ENCODE measurements at places on chromosomes 13 and 19.
A peak's percentile ranks its signal among the peaks of the same experiment; 100 is the strongest.

- no peak for DNase-seq
These were observed 174.3 kb downstream of the IRS2 start for GRCh38 chr13:109611912-109612691.

GRCh38 chr19:36072081-36072480, 17.4 kb downstream of the WDR62 start:
- no peak for DNase-seq

GRCh38 chr19:29308977-29309590, 96.1 kb upstream of the UQCRFS1 start:
- peak; percentile 85 for DNase-seq

DNA sequence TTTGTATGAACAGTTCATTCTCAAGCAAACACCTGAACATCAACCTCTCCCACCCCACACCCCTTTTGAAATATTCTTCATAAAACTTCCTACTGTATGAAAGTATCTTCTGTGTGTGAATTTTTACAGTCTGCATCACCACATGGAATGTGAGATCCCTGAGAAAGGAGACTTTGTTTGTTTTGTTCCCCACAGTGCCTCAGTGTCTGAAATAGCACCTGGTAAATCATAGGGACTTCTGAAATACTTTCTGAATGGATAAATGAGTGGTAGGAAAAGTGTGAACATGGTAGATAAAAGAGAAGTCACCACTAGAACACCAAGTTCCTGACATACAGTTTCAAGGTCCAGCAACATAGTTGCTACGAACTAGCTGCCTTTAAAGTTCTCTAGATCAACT, 1071.2 kb downstream of the EFNB2 start:
- no peak for DNase-seq

DNA sequence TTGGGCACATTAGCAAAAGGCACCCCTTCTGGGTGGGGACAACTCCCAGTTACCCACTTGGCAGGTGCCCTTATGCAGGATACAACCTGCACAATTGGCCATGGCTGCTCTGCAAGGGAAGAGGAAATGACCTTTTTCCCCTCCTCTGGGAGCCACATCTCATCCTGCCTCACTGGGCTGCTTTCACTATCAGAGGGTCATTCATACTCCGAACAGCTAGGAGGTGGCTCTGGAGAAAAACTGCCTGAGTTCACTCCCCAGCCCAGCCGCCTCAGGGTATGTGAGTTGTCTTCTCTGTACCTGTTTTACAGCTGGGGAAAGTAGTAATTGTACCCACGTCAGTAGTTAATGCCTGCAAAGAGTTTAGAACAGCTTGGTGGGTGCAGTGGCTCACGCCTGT, 7.1 kb upstream of the ACTN4 start:
- no peak for DNase-seq

GRCh38 chr19:28046932-28047331, 1166.0 kb downstream of the UQCRFS1 start:
- DNase-seq, result no peak

DNA sequence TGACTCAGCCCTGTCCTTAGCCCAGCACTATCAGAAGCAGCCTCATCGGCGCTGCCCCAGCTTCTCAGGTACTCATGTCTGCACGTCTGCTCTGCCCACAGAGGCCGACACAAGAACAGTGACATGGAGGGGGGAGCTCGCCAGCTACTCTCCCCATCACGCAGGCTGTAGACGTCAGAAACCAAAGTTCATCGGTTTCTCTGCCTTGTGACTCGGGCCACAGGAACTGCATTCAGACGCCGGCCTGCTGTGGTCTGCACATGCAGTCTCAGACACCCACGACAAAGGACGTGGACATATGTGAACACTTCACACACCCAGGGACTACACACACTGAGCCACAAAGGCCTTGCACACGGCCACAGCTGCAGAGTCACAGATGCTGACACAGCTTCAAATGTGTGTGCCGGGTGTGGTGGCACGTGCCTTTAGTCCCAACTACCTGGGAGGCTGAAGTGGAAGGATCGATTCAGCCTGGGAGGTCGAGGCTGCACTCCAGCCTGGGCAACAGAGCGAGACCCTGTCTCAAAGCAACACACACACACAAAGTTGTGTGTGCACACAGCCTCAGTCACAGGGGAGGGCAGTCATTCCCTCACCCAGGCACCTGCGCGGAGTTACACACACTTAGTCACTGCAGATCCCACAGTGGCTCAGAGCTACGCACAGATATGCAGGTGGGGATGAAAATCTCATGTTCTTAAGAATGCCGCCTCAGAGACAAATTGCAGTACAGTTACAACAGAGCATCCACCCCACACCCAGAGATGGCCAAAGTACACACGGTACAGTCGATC, 4.9 kb upstream of the ZFP36 start:
- no peak for DNase-seq

DNA sequence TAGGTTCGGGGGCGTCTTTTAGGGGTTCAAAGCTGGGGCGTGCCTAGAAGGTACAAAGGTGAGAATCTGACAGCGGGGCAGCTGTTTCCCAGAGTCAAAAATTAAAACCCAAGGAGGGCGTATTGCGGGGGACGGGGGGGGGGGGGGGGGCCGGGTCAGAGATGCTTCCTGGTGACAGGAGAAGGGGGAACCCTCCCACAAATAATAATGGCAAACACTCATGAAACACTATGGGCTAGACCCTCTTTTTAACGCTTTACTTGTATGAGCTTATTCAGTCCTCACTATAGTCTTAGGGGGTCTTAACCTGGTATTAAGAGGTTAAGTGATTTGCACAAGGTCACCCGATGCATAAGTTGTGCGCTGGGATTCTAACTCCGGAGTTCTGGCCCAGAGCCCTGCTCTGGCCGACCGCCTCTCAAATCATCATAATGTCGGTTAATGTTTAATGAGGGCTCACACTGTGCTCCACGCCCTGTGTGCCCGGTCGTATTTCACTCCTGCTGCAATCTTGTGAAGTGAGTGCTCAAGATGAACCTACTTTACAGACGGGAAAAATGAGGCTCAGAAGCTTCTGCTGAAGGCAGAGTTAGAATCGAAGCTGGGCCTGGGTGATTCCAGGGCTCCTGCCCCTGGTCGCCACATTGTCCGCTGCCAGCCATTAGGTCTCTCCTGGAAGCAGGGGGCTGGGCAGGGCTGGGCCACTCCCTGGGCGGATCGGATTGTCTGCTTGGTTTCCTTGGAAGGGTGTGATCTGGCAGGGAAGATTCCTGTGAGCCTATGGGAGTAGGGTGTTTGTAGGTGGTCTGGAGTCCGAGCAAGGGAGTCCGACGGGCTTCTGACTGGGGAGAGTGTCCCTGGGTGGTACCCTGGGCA, 964 bp downstream of the PAK4 start:
- no peak for DNase-seq

GRCh38 chr19:44777715-44778347, at the start of gene CBLC:
CBLC (plus strand) TSS chr19:44777890; CDS start chr19:44777932, 42 bp downstream.
- peak; percentile 79 for DNase-seq

- DNase-seq, result peak; percentile 68
These were observed at the start of the genes MAN2B1 and WDR83 for GRCh38 chr19:12666265-12667048. MAN2B1 (minus strand) TSS chr19:12666742; CDS start chr19:12666701, 41 bp downstream. WDR83 (plus strand) TSS chr19:12666807; CDS start chr19:12669791, 2,984 bp downstream.

DNA sequence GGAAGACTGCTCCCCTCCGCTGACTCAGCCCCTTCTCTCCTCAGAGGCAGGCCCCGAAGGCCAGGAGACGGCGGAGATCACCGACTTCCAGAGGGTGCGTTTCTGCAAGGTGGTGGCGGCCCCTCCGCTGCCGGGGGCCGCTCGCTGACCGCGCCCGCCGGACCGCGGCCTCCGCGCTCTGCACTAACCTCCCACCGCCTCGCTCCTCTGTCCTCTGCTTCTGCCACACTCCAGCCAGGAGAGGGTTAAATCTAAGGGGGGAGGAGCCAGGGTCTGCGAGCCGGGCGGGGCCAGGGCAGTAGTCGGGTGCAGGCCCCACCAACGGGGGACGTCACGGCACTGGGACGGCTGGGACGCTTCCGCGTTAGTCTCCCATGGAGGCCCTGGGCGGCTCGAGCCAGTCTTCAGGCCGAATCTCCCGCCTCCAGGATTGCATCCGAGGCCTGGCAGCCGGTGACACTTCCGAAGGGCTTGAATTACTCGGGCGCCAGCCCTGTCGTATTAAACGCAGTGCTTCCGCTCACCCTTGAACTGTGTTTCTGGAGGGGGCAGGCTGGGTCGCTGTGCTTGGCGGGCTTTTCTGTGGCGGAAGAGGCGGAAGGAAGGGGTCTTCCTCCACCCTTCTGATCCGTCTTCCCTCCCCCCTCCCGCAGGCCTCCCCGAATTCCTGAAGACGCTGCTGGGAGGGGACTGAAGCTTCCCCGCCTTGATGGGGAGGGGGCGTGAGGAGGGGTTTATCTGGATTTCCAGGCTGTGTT, 1.2 kb upstream of the INAFM1 start:
- DNase-seq, result peak; percentile 90

DNA sequence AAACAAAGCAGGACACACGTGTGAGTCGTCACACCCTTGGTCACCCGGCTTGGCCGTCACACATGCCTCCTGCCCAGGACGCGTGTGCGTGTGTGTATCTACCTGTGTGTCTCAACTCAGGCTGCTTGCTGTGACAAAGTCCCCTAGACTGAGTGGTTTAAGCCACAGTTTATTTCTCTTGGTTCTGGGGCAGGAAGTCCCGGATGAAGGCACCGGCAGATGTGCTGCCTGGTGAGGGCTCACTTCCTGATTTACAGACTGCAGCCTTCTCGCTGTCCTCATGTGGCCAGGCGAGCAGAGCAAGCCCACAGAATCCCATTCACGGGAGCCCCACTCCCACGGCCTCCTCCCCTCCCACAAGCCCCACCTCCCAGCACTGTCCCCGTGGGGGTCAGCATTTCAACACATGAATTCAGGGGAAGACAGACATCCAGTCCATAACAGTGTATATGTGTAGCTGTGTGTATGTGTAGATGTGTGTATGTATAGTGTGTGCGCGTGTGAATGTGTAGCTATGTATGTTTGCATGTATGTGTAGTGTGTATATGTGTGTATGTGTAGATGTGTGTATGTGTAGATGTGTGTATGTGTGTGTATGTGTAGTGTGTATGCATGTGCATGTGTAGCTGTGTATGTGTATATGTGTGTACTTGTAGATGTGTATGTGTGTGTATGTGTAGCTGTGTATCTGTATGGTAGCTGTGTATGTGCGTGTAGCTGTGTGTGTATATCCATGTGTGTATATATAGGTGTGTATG, 51.5 kb downstream of the MCF2L start:
- DNase-seq, result no peak

DNA sequence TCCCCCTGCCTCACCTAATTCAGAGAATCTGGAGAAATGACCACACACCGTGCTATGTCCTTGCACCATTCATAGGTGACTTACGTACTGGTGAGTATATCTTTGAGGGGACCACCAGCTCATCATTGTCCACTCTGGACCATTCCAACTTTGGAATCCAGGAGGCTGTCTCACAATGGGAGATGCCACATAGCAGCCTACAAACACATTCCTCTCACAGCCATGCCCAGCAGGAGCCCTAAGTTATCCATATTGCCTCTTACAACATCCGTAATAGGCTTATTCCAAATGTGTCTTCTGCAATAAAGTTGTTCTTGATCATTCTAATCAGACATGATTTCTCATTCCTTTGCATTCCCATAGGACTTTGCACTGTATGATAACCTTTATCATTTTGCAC, 436.7 kb downstream of the EFNB2 start:
- DNase-seq, result no peak

GRCh38 chr19:7879836-7880235, 5.6 kb upstream of the PRR36 start:
- no peak for DNase-seq
